A549 treated with ZK216348 at 1 μM for 4 hours (cell line): ENCODE measurements at places on chromosomes 5 and 9. TPM values are rescaled to one million over a fixed set of nuclear protein-coding genes. Genes with fewer than 3 reads are reported as not detected.

Gene WDR38
- total RNA-seq: 0.13 to 0.19 TPM (median 0.19 TPM) in 3 of 5 replicates, not detected in the others

Gene FAM151B
- total RNA-seq: 1.2 to 2.3 TPM (median 1.9 TPM) in 5 replicates

Gene STK32A
- 0.20 to 0.74 TPM (median 0.29 TPM) in 5 replicates for total RNA-seq

Gene MOB3B
- 6.9 to 11.2 TPM (median 9.3 TPM) in 5 replicates for total RNA-seq

Gene CEL
- 0.51 to 1.3 TPM (median 0.83 TPM) in 5 replicates for total RNA-seq

Gene HSPB3
- total RNA-seq: not detected in 5 replicates

Gene PCDHB5
- total RNA-seq: 1.2 to 2.1 TPM (median 1.4 TPM) in 5 replicates

Gene CEP78
- 15.0 to 20.0 TPM (median 18.6 TPM) in 5 replicates for total RNA-seq

Gene IFNK
- total RNA-seq: not detected in 5 replicates

Gene RANBP17
- total RNA-seq: 2.1 to 3.0 TPM (median 2.6 TPM) in 5 replicates

Gene TNFSF8
- total RNA-seq: not detected in 5 replicates

Gene MPDZ
- total RNA-seq: 10.6 to 13.4 TPM (median 13.0 TPM) in 5 replicates

Gene UBE2QL1
- 0.13 to 0.30 TPM (median 0.27 TPM) in 5 replicates for total RNA-seq

Gene GRM6
- total RNA-seq: not detected in 5 replicates

Gene PCDHGA12
- not detected in 5 replicates for total RNA-seq

Gene FBXW2
- total RNA-seq: 38.7 to 41.1 TPM (median 40.2 TPM) in 5 replicates

Gene TAF11L10
- not detected in 5 replicates for total RNA-seq

Gene SYK
- total RNA-seq: 0.04 to 0.07 TPM (median 0.05 TPM) in 3 of 5 replicates, not detected in the others

Gene ADAMTS16
- total RNA-seq: 1.3 to 2.3 TPM (median 1.4 TPM) in 5 replicates

Gene KLF4
- total RNA-seq: 19.6 to 24.4 TPM (median 20.6 TPM) in 5 replicates

Gene ECM2
- 0.09 to 0.19 TPM (median 0.15 TPM) in 4 of 5 replicates, not detected in the other for total RNA-seq

Gene PAXX
- total RNA-seq: 37.9 to 83.8 TPM (median 71.5 TPM) in 5 replicates

Gene PCDHA1
- 0.14 to 0.48 TPM (median 0.19 TPM) in 5 replicates for total RNA-seq

Gene KLHL3
- 0.12 to 0.38 TPM (median 0.28 TPM) in 5 replicates for total RNA-seq

Gene CFAP77
- not detected in 5 replicates for total RNA-seq

Gene THBS4
- 0.14 to 0.19 TPM in 2 of 5 replicates, not detected in the others for total RNA-seq

Gene PCDHGC3
- total RNA-seq: 5.1 to 7.1 TPM (median 6.4 TPM) in 5 replicates

Gene SCGB3A1
- total RNA-seq: not detected in 5 replicates

Gene OTP
- total RNA-seq: 0.07 to 0.16 TPM (median 0.11 TPM) in 5 replicates
